Endothelial cell (in vitro differentiated cells): ENCODE measurements at places on chromosomes 7 and 10.

- DNase-seq: no peak
These were observed 10.0 kb upstream of the TSPAN12 start for GRCh38 chr7:120867932-120868331.

GRCh38 chr7:99020413-99020715 is 123.5 kb downstream of the SMURF1 start:
- no peak for DNase-seq

GRCh38 chr7:32155712-32156111 is 85.5 kb upstream of the PDE1C start:
- DNase-seq: no peak

DNA sequence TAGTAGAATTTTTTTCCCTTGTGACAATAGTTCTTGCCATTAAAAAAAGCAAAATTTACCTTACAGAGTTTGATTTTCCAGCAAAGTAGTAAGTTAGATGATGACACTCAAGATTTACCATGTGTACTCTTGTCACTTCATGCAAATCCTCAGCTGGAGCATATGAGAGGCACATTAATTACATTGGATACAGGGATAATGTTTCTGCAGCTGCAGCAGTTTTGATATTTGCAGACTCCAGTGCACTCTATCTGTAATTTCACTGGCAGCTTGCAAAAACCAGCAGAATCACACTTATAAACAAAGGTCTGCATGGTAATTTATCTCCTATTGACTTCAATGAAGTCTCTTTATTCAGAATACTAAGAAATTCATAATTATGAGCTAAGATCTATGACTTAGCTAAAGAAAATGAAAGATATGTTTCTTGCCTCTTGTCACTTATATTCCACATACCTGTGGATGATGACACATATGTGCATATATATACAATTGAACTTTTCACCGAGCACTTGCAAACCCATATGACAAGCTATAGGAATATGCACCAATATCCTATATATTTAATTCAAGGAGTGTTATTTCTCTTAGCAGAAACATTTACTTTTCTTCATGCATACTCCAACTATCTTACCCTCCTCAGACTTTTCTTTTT is 530.6 kb downstream of the PHTF2 start:
- DNase-seq: no peak

DNA sequence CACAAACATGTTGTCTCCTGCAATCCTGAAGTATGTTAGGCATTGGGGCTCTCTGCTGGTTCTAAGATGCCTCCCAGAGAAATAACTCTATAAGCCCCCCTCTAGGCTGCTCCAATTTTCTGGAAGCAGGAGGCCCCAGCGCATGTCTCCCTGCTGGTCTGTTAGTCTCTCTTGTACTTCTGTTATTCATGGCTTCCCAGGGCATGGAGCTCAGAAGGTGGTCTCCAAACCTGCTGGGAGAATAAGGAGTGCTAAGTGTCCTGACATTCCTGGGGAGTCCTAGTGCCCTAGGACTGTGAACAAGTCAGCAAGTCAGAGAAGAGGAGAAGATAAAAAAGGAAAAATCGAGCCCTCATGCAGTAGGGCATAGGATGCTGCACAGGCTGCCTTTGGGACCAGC is 70.5 kb upstream of the EFCAB10 start:
- no peak for DNase-seq

GRCh38 chr10:3924344-3924743 is 139.3 kb upstream of the KLF6 start:
- DNase-seq: peak; percentile 20

GRCh38 chr7:33809228-33809627 is 96.1 kb upstream of the BMPER start:
- DNase-seq: no peak

DNA sequence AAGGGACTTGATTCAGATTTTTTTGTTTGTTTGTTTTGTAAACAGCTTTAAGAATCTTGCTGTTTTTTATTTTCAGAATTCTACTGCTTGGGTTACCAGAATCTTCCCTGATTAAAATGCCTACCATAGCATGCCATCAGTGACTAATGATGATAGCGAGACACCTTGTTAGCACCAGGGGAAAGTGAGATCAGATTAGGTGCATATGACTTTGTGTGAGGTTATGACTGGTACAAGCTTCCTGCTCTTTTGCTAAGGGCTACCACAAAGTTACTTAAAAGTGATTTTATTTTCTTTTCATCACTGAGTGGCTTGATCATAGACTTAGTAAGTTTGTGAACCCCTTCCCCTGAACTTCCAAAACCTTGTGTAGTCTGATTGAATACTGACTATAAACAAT is 93.5 kb downstream of the SND1 start:
- DNase-seq: no peak

- DNase-seq: no peak
These were observed 21.5 kb downstream of the CTAGE6 start for GRCh38 chr7:143735962-143736361.

GRCh38 chr10:3780021-3780770 is 4.8 kb downstream of the KLF6 start:
- DNase-seq: no peak

- no peak for DNase-seq
These were observed 179.5 kb upstream of the RNF32 start for GRCh38 chr7:156460858-156461627.

- DNase-seq: no peak
These were observed 25.3 kb upstream of the GIMAP6 start for GRCh38 chr7:150657526-150657925.

DNA sequence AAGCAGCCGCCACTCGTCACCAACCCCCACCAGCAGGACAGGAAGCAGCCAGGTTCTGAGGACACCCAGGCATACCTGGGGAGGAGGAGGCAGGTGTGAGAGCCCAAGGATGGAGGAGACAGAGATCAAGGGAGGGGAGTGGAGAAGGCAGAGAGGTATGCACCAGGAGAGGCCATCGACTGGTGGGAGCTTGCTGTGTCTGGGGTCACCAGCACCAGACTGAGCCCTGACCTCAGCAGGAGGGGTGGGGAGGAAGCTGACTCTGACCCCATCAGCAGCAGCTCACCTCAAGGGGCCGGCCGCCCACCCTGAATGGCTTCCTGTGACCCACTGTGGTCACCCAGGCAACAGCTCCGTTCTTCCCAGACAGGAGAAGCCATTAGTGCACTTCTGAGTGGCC is 7.8 kb downstream of the VIPR2 start:
- DNase-seq: no peak

GRCh38 chr7:23913016-23913415 is 203.0 kb downstream of the STK31 start:
- no peak for DNase-seq

GRCh38 chr10:120012131-120012400 is 119.5 kb downstream of the SEC23IP start:
- no peak for DNase-seq

DNA sequence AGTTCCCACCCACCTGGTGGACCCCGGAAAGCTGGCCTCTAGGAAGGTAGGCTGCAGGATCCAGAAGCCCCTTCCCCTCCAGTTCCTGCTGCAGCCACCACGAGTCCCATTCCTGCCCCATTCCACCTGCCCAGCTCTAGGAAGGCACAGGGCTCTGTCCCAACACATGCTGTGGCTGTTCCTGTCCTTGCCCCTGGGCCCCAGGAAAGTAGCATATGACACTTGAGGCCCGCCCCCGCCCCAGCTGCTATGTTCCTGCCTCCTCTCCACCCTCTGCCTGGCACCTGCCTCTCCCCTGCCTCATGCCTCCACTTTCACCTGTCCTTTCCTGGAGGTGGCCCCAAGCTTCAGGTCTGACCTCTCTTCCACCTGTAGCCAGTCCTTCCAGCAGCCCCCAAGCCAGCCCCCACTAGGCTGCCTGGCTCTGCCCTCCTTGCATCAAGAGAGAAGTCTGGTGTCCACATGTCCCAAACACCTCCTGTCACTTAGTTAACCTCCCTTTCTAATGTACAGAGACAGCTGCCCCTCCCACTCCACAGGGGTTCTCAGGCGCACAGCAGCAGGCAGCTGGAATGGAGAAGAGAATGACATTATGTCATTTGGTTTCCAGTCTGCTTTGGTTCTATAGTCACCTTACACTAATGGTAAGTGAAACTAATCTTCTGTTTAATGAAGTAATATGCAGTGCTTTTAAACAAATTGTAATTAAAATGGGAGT is 22.7 kb downstream of the YKT6 start:
- DNase-seq: no peak

DNA sequence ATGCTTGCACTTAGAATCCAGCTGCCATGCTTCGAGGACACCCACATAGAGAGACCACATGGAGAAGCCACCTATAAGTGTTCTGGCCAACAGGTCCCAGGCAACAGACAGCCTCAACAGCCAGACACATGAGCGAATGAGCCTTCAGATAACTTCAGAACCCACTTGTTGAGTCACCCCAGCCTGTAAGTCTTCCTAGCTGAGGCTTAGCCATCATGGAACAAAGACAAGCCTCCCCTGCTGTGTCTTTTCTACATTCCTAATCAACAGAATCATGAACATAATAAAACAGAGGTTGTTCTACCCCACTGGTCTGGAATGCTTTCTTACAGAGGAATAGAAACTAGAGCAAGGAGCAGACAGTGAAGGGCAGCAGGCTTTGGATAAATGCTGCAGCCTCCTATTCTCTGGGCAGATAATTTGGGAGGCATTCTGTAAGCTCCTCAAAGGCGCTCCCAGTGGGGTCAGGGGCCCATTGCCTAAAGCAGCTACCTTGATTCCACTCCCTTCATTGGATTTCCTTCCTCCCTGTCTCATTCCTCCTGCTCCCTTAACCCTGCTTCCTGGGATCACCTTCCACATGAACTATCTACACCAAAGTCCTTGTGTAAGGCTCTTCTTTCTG is 4.6 kb downstream of the TLL2 start:
- no peak for DNase-seq
